ENCODE measurements at places on chromosomes 5 and 9. TPM values are rescaled to one million over a fixed set of nuclear protein-coding genes. Genes with fewer than 3 reads are reported as not detected.

The ANKRD34B gene
- not detected for total RNA-seq

The C9 gene
- total RNA-seq: not detected

The DEPDC1B gene
- total RNA-seq: 8.5 TPM

DNA sequence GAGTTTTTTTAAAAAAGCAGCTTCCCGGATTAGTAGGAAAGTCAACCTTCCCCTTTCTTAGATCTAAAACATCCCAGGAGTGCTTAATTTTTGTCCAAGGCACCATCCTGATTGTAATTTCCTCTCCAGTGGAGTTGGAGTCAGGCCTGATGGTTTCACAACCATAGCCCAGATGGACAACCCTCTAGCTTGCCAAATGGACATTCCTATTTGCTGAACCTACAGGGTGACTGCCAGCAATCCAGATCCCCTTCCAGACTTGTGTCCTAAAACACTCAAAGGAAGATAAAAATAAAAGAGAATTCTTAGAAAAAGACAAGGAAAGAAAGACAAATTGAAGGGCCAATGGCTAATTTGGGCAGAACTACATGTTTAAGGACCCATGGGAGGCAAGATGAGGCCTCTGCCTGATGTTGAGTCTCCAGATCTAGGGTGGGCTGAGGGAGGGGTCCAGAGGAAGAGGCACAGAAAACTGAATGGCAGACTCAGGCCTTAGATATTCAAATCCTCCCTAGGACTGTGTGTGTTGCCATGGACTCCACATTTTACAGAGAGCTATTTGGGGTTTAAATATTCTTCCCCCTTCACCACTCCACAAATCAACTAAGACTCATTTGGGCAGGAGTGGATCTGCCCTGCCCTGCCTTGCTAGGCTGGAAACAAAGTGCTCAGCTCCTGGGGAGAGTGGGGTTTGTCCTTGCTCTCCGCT is 38.5 kb upstream of the SLC44A1 start:
- H3K4me3 ChIP-seq: peak overlapping the region; percentile 46
- H3K27me3 ChIP-seq: no peaks in the 10 kb centered on the region
- H3K4me1 ChIP-seq: peaks cover 37% of the 10 kb centered on the region
- peak overlapping the region; percentile 96 for H3K27ac ChIP-seq
- no peaks in the 10 kb centered on the region for H3K36me3 ChIP-seq
- peak; percentile 94 for DNase-seq

DNA sequence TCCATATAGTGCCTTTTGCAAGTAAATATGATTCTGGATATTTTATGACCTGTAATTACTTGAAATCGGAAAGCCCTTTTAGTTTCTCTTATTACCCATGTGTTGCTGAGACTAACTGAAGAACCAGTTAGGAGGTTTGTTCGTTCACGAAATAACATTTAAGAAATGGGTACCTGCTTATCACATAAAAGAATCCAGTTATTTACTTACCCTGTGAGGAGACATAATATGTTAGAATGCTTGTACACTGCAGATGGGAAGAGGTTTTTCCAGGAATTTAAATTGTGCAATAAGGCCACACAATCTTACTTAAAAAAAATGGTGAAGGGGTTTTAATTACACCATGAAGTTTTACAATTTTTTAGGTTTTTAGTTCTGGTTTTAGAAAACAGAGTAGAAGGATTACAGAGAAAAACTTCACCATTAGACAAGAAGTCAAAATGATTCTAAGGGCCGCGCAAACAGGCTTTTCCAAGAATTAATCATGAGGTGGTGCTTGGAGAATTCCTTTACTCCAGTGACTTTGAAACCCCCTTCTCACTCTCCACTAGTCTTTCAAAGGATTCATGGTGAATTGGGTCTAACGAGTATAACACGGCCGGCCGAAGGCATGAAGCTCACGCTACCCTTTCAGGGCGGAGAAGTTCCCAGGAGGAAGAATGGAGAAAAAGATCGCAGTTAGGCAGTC is 1.1 kb upstream of the PTGER4 start:
- H3K27ac ChIP-seq: no peak overlapping the region
- peak overlapping the region; percentile 76 for H3K4me3 ChIP-seq
- no peaks in the 10 kb centered on the region for H3K36me3 ChIP-seq
- peaks cover 36% of the 10 kb centered on the region for H3K4me1 ChIP-seq
- DNase-seq: no peak

- peak within 1 kb of the TSS; percentile 92 for H3K27ac ChIP-seq
- H3K4me3 ChIP-seq: peak within 1 kb of the TSS; percentile 86
- peaks cover 12% of the 10 kb centered on the region for H3K4me1 ChIP-seq
- H3K27me3 ChIP-seq: no peaks in the 10 kb centered on the region
- H3K36me3 ChIP-seq: no peaks in the 10 kb centered on the region
Observed at GRCh38 chr5:172983542-172984243, at the start of gene ATP6V0E1. TSS of gene ATP6V0E1 (plus strand) at chr5:172983771. CDS start at chr5:172983861, 90 bp downstream.

- no peaks in the 10 kb centered on the region for H3K36me3 ChIP-seq
- no peaks in the 10 kb centered on the region for H3K4me1 ChIP-seq
- H3K27me3 ChIP-seq: peaks cover 5% of the 10 kb centered on the region
- H3K27ac ChIP-seq: no peak overlapping the region
Observed at GRCh38 chr5:135694906-135695305, 116.1 kb upstream of the CXCL14 start.

DNA sequence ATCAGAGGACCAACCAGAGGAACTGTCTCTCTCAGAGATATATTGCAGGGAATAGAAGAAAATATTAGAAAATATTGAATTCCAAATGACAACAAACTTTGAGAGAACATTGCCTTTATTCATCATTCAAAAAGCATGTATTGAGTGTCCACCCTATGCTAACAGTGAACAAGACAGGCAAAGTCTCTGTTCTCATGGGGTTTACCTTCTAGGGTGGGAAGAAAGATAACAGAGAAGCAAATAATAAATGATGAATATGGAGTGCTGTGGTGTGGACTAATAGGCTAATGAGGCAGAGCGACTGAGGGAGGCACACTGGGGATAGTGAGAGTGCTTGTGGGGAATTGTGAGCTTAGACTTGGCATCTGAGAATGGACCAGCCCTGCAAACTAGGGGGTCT is 43.4 kb upstream of the SHB start:
- no peak overlapping the region for H3K27ac ChIP-seq
- DNase-seq: no peak
- peaks cover 21% of the 10 kb centered on the region for H3K27me3 ChIP-seq
- no peaks in the 10 kb centered on the region for H3K36me3 ChIP-seq
- H3K4me3 ChIP-seq: no peak overlapping the region
